ENCODE measurements at places on chromosomes 3 and 15.

DNA sequence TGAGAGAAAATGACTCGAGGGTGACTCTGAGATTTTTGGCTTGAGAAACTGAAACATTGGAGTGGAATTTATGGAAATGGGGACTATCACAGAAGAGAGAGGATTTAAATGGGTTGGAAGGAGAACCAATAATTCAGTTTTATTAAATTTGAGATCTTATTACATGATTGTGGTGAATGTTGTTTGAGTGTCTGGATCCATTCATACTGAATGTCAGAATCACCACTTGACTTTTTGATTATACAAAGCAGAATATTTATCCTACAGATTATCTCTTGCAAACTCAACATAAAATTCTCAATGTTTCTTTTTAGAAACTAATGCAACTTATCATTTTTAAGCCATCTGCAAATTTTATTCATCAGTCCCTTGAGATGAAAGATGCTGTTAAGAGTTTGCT lies 332.8 kb downstream of the CNTN3 start:
- DNase-seq = no peak

- peak; percentile 62 for DNase-seq
Observed at GRCh38 chr15:38440353-38441129, 13.4 kb upstream of the FAM98B start.

GRCh38 chr3:137746808-137747207 lies 17.3 kb upstream of the SOX14 start:
- DNase-seq = no peak

DNA sequence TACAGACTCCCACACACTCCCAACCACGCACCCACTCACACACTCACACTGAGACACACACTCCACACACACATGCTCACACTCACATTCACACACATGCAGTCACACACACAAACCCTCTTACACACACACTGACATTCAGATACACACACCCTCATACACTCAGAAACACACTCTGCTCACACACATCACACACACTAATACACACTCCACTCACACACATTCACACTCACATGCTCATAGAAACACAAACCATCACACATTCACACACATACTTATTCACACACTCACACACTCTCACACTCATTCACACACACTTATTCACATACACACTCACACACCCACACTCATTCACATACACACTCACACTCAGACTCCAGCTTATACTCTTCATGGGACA lies 509.3 kb downstream of the OCA2 start:
- no peak for DNase-seq

- DNase-seq = peak; percentile 68
Observed at GRCh38 chr15:68284616-68285258, 7.2 kb downstream of the FEM1B start.
